Stromal cell of bone marrow (primary cell): ENCODE measurements at places on chromosomes 3 and 15.

DNA sequence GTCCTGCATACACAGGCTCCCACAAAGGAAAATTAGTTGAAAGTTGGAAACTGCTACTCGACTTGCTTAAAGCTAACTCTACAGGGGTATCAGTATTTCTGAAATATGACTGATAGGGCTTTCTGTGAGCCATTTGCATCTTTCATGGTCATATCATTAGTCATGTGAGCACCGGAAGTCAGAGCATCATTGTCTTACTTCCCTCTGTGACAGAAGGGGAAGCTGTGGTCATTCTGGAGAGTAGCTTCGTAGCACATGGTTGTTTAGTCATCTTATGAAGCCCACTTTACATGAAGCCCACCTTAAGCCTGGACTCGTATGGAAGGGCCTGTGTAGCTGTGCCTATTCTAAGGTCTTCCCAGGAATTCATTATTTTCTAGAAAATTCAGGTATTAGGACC is 69.0 kb downstream of the COL6A5 start:
- DNase-seq, result no peak

DNA sequence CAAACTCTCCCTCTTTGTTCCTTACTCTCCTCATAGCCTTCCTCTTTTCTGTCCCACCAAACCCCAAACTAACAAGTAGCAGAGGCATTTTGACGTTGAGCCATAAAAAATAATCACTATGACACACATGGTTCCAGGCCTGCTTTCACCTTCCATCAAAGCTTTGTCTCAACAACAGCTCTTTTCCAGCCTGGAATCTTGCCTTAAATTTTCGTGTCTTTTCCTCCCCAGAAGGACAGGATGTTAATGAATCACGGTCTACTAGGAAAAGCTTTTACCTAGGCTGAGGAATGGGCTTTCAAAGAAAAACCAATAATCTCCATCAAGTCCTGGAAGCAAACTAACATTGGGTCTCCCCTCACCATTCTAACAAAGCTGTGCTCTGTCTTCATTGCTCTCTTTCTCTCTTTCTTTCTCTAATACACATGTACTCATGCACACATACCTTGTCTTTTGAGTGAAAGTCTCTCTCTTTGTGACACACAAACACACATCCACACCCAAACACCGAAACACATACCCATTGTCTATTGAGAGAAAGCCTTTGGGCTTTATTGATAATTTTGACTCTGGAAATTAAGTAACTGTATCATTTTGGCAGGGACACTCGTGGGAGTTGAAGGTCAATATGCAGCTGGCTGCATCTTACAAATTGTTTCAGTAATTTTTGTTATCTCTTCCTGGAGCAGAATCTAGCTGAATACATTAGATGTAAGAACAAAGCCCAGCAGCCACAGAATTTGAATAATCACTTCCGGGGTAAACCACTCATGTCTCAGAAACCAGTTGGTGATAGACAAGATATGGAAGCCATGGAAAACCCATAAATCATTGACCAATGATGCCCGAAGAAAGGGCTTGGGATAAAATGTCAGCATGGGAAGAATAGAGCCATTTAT is 107.4 kb upstream of the SLC4A7 start:
- DNase-seq, result no peak

DNA sequence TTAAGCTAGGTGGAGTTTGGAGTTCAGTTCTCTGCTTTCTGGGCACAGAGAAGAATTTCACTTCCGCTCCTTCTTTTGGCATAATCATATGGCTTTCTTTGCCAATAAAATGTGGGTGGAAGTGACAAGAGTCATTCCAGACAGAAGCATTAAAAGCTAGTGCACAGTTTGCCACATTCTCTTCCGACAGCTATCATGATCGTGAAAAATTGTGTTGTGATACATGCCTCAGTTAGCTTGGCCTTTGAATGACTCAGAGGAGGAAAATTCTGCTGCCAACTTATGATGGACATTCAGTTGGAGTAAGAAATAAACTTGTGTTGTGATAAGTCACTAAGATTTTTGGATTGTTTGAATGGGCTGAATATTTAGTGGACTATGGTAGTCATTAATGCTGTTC is 291.7 kb upstream of the SATB1 start:
- no peak for DNase-seq

GRCh38 chr3:179955809-179956208 is 80.9 kb downstream of the PEX5L start:
- DNase-seq, result no peak
